ENCODE measurements at places on chromosomes 4 and X.

- DNase-seq, result no peak
These were observed 534.4 kb upstream of the PCDH10 start for GRCh38 chr4:132614682-132615081.

GRCh38 chr4:76697129-76697803 is 200.7 kb downstream of the SOWAHB start:
- no peak for DNase-seq

GRCh38 chr4:147814376-147814775 is 82.5 kb downstream of the ARHGAP10 start:
- no peak for DNase-seq

DNA sequence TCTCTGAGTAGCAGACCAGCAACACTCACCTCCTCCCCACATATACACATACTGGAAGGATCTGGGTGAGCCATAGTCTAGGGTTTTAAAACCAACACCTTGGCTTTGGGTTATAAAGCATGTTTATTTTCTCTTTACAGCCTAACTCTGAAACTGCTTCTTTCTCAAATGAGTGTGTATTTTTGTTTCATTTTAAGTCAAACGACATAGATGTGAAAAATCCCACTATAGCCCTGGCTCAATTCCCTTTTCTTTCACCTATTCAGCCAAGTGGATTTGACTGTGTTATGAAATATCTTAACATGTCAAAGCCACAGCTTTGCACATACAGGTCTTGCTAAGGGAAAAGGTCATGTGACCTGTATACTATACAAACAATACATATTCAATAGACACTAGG is 13.8 kb downstream of the NEXMIF start:
- no peak for DNase-seq

DNA sequence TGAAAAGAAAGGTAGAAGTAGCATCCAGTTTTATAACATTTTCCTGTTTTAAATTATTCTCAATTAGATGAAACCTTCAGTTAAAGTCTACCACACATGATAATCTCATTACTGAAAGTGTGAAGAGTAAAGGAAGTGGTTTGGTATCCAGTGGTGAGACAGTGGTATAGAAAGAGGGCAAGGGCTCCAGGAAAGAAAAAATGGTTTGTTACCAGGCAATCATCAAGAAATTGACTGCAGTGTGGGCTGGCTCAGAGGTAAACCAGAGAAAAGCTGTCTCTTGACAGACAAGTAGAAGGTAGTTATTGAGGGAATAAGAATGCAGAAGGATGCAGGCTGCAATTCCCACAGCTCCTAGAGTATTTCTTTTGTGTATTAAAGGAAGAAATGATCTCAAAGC is 406.2 kb downstream of the TLL1 start:
- no peak for DNase-seq

DNA sequence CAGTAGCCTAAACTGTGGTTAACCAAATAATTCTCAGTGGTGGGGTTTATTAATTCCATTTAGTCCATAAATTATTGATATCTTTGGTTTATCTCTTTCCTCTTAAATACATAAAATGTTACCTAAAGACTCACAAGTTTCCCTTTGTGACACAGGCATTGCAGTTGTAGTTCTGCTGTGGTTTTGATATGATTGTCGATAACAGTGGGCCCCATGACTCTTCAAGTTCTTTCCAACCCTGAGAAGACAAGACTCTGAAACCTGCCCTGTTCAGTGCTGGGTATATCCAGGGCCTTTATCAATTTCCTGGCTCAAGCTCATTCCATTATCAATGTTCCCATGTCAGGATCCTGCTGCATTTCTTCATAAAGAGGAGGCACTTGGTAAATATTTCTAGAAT is 117.9 kb upstream of the TBC1D9 start:
- no peak for DNase-seq

DNA sequence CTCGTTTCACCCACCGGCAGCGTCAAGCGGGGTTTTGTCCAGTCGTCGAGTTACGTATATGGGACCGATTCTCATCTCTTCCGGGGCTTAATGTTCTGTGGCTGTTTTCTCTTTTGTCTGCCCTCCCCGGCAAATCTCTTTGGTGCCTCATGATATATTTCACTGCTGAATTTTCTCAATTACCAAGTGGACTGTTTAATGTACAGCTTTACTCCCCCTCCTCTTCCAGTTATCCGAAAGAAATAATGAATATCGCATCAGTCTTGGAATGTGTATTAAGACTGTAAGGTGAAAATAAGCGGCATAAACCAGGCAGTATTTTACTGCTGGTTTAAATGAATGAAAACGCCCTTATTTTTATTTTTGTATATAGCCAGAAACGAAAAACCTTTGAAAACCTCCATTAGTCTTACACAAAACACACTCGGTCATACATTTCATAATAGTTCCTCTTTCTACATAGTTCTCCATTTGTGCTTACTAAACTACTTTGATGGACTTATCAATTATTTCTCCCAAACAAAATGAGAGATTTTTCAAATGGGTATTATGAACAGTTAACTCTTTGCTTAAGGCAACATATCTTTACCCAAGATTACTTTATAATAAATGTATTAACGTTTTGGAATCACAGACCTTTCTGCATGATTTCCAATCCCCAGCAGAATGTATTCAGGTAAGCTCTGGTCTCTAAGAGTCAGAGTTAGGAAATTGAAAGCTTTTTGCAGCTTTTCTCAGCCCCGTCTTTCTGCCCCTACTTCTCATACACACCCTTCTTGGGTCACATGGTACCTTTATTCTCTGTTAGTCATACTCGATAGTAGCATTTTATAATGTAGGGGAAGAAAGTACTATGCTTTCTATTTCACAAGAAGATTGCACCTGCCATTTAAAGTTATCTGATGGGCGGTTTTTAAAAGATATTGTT is 979 bp downstream of the RP2 start:
- no peak for DNase-seq

DNA sequence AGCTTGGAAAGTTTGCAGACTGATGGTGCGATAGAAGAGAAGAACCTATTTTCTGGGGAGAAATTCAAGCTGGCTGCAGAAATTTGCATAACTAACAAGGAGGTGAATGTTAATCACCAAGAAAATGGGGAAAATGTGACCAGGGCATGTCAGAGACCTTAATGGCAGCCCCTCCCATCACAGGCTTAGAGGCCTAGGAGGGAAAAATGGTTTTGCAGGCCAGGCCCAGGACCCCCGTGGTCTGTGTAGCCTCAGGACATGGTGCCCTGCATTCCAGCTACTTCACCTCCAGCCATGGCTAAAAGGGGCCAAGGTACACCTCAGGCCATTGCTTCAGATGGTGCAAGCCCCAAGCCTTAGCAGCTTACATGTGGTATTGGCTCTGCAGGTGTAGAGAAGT is 207.1 kb upstream of the CXorf66 start:
- DNase-seq, result no peak

DNA sequence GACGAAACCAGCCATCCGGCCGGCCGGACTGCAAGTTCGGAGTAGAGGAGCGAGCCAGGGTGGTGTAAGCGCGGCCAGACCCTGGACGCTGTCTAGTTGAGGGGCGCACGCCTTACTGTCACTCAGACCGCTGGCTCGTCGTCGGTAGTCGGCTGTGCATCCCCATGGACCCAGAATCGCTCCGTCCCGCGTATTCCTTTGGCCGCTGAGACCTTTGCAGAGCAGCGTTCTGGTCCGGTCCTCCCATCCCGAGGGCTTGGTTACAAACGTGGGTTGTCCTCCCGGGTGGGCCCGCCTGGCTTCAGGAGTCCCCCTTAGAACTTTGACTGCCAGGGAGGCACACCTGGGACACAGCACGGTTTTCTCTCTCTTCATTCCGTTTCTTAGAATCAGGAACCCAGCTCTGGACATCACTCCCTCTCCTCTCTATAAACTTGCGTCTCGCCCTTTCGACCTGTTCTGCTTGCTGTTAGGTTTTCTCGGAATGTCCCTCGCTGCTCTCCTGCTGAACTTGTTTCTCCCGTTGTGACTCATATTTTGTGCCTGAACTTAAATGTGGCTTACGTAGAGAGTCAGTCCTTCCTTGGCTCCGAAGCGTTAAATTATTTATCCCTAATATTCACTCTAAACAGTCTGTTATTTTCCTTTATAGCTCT is 672 bp downstream of the PGM2 start:
- DNase-seq, result no peak

GRCh38 chr4:142044271-142044670 is 407.9 kb downstream of the IL15 start:
- DNase-seq, result no peak

DNA sequence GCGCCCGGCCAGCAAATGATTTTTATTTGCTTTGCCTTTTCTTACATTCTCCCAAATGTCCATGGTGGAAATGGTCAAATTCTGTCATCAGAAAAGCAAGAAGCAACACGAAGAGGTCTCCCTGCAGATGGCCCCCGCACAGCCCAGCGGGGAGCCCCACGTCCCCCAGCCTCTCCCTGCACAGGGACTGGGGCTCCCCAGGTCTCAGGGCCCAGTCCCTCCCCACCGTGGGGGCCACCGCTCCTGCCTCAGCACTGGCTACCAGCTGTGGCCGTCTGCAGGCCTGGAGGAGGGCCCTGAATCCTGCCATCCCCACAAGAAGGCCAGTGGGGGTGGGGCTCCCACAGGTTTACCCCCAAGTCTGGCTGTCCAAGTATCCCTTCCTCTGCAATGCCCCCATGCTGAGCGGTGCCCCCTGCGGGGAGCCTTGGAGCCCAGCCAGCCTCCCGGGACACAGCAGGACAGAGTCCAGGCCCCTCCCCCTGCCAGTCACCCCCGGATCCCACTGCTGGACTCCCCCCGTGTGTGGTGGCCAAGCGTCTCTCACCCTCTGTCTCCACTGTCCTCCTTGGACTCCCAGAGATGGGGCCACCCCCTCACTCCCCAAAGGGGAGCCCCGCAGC is 38.2 kb upstream of the ADRA2C start:
- no peak for DNase-seq

DNA sequence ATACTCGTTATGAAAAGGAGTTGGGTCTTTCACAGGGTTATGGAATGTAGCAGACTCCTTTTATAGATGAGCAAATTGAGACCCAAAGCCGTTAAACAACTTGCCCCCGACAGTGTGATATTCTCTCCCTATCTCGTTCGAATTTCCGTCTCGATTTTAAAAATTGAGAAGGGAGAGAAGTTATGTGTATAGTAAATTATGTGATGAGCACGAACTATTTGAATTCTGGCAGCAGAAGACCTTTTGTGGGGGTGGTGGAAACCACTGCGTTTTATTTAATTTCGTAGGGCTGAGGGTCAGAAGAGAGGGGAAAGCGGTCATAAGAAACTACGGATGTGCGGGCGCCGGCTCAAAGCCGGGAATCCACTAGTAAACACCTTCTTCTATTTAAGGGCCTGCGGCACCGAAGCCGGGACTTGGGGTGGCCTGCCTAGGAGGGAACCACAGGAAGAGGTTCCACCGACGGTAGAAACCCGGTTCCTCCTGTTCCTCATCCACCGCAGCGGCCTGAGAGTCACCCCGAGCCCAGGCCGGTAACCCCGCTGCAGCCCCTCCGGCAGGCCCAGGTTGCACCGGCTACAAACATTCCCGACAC is 1.5 kb upstream of the DDX3X start:
- no peak for DNase-seq

- no peak for DNase-seq
These were observed 36.9 kb downstream of the WDR17 start for GRCh38 chr4:176102414-176103063.

- DNase-seq, result no peak
These were observed 26.7 kb downstream of the NR0B1 start for GRCh38 chrX:30282527-30282926.

DNA sequence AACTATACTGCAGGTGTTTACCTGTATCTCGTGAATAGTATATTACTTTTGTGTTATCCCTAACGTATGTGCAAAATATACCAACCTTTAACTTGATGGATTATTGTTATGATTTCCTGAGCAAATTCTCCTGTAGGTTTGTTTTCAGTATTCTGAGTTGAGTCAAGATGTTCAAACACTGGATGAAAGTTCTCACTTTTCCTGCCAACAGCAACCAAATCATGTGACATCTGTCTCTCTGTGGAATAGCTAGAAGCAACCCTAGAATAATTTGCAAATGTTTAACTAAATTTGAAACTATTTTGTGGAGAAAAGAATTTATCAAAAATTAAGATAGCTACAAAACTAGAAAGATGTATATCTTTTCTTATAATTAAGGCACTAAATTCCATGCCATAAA is 35.6 kb downstream of the BCLAF3 start:
- DNase-seq, result no peak

DNA sequence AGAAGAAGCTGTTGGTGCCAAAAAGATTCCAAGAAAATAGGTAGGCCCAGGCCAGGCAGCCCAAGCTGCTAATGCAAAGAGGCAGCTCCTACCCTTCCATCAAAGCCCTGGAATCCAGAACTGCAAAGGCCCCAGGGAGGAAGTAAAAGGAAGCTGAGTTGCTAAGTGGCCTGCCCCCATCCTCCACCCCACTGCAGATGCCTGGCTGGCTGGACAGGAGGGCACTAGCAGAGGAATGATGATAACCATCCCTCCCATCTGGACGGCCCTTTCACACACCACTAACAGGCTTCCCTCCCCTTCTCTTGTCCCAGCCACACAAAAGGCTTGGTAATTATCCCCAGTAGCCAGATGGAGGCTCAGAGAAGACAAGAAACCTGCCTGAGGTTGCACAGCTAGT is 32.4 kb upstream of the PJA1 start:
- no peak for DNase-seq

GRCh38 chrX:121356850-121357171 is 309.4 kb downstream of the GLUD2 start:
- DNase-seq, result no peak

GRCh38 chr4:33296876-33297455 is 2576.8 kb downstream of the PCDH7 start:
- no peak for DNase-seq

DNA sequence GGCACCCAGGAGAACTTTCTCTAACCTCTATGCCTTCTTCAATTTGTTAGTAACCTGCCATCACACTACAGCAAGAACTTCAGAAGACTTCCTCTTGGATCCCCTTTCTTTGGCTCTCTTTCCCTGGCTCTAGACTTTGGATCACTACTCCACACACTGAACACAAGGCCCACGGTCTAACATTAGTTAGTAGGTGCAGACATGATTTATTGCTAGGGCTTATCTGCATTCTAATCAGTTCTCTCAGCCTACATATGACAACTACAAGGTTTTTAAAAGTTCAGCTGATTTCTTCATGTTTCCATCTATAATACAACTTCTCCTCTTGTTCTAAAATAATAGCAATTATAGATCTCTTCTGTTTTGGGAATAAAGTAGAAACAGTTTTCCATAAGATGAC is 209.1 kb upstream of the ANXA10 start:
- DNase-seq, result no peak
